CD4-positive, CD25-positive, alpha-beta regulatory T cell (primary cell): ENCODE measurements at places on chromosomes 16 and 17.

DNA sequence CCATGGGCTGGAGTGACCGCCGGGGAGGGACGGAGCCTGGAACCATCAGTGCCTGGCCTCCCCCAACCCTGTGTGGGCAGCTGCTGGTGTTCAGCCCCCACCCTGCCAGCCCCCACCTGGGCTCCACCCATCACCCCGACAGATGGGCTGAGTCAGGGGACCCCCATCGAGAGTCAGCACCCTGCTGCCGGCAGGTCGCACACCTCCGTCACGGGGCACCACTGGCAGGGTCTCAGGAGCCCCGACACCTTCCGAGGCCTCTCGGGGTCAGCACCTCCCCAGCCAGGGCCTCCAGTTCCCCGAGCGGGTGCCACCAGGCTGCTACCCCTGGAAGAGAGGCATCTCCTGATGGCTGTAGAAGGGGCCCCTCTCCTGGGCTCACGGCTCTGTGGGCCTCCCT, 38.3 kb upstream of the ACSF3 start:
- H3K4me3 ChIP-seq: no peak overlapping the region
- no peaks in the 10 kb centered on the region for H3K4me1 ChIP-seq
- no peaks in the 10 kb centered on the region for H3K36me3 ChIP-seq
- no peak overlapping the region for H3K27ac ChIP-seq
- DNase-seq: no peak
- H3K27me3 ChIP-seq: no peaks in the 10 kb centered on the region

DNA sequence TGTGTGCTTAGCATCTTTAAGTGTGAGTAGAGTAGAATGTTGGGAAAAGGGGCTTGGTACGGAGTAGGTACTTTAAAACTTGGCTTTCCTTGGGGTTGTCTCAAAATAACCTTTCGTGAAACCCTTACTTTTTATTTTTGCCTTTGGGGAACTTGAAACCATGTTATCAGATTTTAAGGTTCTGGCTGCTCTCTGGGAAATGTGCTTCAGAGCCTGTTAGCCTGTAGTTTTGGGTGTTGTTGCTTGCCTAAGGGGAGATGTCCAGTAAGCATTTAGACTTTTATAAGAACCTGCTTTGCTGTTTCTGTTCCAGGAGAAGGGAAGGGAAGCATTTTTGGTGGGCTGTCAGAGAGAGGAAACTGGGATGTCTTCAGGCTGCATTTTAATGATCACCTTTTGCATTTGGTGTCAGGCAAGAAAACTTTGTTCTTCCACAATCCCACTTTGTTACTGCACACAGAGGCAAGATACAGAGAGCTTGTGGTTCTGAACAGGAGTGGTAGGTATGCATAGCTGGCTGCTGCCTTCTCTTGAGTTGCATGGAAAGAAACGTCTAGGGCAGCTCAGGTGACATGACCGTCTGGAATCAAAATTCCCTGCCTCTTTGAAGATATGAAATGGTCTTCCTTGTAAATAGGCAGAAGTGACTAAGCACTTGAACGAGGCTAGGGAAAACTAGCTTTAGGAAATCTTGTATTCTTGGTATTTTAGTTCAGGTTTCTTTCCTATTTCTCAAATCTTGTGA, 1.7 kb downstream of the RABEP1 start:
- no peaks in the 10 kb centered on the region for H3K27me3 ChIP-seq
- H3K4me1 ChIP-seq: peaks cover 31% of the 10 kb centered on the region
- peak; percentile 7 for DNase-seq
- no peaks in the 10 kb centered on the region for H3K36me3 ChIP-seq
- H3K27ac ChIP-seq: no peak overlapping the region
- peak overlapping the region; percentile 92 for H3K4me3 ChIP-seq

GRCh38 chr17:50518384-50519023, 10.3 kb downstream of the MYCBPAP start:
- H3K27ac ChIP-seq: no peak overlapping the region
- DNase-seq: no peak
- no peaks in the 10 kb centered on the region for H3K36me3 ChIP-seq
- no peak overlapping the region for H3K4me3 ChIP-seq
- H3K4me1 ChIP-seq: no peaks in the 10 kb centered on the region
- no peaks in the 10 kb centered on the region for H3K27me3 ChIP-seq

GRCh38 chr17:46061435-46061834, 62.4 kb downstream of the STH start:
- DNase-seq: no peak
- H3K4me3 ChIP-seq: no peak overlapping the region
- peaks cover 64% of the 10 kb centered on the region for H3K36me3 ChIP-seq
- H3K27ac ChIP-seq: no peak overlapping the region

DNA sequence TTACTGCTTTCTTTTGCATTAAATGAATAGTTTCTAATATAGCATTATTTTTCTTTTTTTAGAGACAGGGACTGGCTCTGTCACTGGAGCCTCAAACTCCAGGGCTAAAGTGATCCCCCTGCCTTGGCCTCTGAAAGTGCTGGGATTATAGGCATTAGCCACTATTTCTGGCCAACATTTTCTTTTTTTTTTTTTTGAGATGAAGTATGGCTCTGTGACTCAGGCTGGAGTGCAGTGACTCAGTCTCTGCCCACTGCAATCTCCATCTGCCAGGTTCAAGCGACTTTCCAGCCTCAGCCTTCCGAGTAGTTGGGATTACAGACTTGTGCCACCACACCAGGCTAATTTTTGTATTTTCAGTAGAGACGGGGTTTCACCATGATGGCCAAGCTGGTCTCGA, 2.0 kb upstream of the DUXB start:
- no peaks in the 10 kb centered on the region for H3K36me3 ChIP-seq
- no peaks in the 10 kb centered on the region for H3K4me1 ChIP-seq
- H3K4me3 ChIP-seq: no peak overlapping the region
- DNase-seq: no peak

- H3K27me3 ChIP-seq: peaks cover 2% of the 10 kb centered on the region
- DNase-seq: no peak
Measured at GRCh38 chr17:44977814-44978550, 9.9 kb upstream of the C1QL1 start.

GRCh38 chr17:30323895-30324319, 9.9 kb downstream of the TMIGD1 start:
- H3K27ac ChIP-seq: no peak overlapping the region
- H3K4me1 ChIP-seq: peaks cover 5% of the 10 kb centered on the region
- peaks cover 2% of the 10 kb centered on the region for H3K27me3 ChIP-seq
- no peak for DNase-seq
- H3K4me3 ChIP-seq: no peak overlapping the region

GRCh38 chr17:41456204-41456603, 11.0 kb downstream of the KRT32 start:
- peaks cover 2% of the 10 kb centered on the region for H3K27me3 ChIP-seq
- no peaks in the 10 kb centered on the region for H3K4me1 ChIP-seq
- H3K27ac ChIP-seq: no peak overlapping the region

- H3K4me3 ChIP-seq: no peak overlapping the region
- H3K27me3 ChIP-seq: no peaks in the 10 kb centered on the region
- H3K4me1 ChIP-seq: no peaks in the 10 kb centered on the region
- H3K27ac ChIP-seq: no peak overlapping the region
- H3K36me3 ChIP-seq: no peaks in the 10 kb centered on the region
Measured at GRCh38 chr17:10162096-10162495, 36.3 kb downstream of the GAS7 start.

DNA sequence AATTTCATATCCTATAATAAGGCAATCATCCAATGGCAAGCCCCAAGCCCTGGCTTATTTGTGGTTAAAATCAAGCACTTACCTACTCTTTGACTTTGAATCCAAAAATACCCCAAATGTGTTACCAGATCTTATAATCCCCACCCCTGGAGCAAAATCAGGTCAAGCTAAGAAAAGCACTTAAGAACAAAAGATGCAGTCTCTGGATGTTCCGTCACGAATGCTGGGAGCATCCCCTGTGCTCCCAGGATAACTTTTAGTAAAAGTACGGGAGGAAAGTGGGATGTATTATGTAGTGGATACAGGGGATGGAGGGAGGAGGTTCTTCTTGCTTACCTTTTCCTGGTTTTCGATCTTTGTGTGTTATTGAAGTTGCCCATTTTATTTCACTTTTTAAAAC, 29.5 kb downstream of the SHISA9 start:
- H3K36me3 ChIP-seq: no peaks in the 10 kb centered on the region
- peaks cover 2% of the 10 kb centered on the region for H3K27me3 ChIP-seq
- no peak overlapping the region for H3K27ac ChIP-seq
- H3K4me1 ChIP-seq: no peaks in the 10 kb centered on the region
- DNase-seq: no peak
- H3K4me3 ChIP-seq: no peak overlapping the region

DNA sequence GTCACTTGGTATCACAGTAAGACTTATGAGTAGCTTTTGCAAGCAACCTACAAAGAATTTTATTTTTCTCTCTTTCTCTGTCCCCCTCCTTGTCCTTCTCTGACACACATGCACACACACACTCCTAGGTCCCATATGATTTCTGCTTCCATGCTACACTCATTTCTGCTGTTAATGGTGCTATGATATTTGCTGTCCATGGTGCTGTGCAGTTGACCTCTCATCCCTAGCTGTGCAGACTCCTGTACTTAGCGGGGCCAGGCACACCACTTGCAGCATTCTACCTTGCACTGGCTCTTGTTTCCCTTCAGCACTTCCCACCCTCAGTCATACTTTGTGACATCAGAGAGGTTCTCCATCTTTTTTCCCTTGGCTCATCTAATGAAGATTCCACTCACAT, 158.9 kb upstream of the CNTNAP4 start:
- H3K4me1 ChIP-seq: no peaks in the 10 kb centered on the region
- H3K27me3 ChIP-seq: no peaks in the 10 kb centered on the region
- no peaks in the 10 kb centered on the region for H3K36me3 ChIP-seq

DNA sequence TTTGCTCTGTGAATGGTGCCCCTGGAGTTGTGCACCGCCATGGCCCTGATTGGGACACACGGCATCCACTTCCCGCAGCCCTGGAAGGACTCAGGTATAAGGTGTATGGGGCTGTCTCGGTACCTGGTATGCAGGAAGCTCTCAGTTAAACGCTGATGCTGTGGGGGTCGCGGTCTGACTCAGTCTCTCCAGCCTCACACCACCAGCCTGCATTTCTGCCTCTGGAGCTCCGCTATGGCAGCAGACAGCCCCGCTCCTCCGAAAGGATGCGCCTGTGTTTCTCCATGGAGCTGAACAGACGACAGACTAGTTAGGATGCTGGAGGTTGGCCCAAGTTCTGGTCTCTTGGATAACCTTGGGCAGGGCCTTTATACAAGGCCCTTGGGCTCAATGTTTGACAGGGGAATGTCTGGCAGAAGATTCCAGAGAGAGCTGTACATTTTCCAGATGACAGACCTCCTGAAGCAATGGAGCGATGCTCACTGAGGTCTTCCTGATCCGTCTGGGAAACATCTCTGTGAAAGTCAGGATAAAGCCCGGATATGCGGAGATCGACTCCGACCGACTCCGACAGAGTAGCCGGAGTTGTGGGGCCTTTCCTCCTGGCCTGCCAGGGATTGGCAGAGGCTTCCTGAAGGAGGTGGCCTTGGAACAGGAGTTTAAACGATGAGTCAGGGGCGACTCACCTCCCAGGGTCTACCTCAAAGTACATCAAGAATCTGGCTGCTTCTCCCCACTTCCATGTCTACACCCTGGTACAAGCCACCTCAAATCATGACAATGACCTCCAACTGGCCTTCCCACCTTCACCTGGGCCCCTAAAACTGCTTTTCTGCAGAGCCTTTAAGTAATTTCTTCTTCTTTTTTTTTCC, 21.9 kb upstream of the BCAR1 start:
- no peak for DNase-seq
- H3K4me1 ChIP-seq: peaks cover 4% of the 10 kb centered on the region
- no peak overlapping the region for H3K4me3 ChIP-seq
- H3K27me3 ChIP-seq: no peaks in the 10 kb centered on the region
- H3K27ac ChIP-seq: no peak overlapping the region
- no peaks in the 10 kb centered on the region for H3K36me3 ChIP-seq

- no peak within 1 kb of the TSS for H3K27ac ChIP-seq
- H3K4me3 ChIP-seq: no peak within 1 kb of the TSS
- DNase-seq: peak; percentile 56
- H3K4me1 ChIP-seq: peaks cover 22% of the 10 kb centered on the region
Measured at GRCh38 chr17:50129728-50130558, at the start of gene SAMD14. TSS of gene SAMD14 (minus strand) at chr17:50130160. CDS start at chr17:50124959, 5,201 bp downstream.
